ENCODE measurements at places on chromosomes 7 and 10.

DNA sequence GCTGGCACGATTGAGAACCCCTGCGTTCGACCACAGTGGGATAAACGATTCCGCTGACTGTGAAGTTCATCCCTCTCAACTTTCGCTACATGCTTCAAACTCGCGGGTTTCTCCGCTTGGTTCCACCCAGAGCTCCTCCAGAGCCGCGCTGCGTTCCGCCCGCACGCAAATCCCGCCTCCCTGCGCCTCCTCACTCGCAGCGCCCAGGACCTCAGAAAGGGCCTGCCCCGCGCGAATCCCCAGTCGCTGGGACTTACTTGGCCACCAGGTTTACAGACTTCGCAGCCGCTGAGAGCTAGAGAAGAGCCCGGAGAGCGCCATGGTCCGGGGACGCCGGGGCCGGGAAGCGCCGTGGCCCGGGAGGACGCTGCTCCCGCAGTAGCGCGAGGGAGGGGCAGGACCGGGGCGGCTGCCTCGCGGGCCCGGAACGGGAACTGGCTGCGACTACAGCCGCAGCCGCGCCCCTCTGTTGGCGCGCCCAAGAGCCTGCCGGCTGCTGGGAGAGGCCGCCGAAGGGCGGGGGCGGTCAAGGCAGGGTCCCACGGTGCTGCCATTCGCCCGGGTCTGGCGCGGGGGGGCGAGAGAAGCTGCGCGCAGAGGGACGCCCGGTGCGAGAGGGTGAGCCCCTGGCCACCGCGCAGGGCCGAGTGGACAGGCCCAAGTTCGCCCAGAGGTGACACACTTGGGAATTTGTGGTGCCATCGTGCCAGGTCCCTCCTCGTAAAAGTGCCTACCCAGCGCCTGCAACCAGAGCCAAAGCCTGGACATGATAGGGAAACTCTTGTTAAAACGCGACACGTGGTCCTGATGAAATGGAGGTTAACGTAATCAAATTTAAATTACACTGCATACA is at the start of gene NOD1:
Gene NOD1, minus strand, starts transcription at position 436 of the 853 bp plus-strand sequence. CDS start 21,863 bp downstream, outside the sequence.
- peak; percentile 71 for DNase-seq

DNA sequence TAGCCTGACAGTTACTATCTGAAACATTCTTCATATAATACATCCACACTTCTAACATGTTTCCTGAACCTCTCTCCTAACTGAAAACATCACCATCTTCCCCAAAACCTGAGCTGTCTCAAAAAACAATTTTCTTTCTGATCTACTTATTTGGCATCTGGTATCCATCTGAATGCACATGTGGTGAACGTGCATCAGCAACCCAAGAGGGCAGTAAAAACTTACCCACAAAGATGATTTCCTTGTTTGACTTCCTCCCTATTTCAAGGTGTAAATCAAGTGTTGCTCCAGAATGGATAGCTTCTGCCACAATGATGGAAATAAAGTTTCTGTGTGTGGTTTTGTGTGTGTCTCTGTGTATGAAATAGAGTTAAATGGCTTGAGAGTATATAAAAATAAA is 500.4 kb downstream of the MAGI2 start:
- DNase-seq: no peak

DNA sequence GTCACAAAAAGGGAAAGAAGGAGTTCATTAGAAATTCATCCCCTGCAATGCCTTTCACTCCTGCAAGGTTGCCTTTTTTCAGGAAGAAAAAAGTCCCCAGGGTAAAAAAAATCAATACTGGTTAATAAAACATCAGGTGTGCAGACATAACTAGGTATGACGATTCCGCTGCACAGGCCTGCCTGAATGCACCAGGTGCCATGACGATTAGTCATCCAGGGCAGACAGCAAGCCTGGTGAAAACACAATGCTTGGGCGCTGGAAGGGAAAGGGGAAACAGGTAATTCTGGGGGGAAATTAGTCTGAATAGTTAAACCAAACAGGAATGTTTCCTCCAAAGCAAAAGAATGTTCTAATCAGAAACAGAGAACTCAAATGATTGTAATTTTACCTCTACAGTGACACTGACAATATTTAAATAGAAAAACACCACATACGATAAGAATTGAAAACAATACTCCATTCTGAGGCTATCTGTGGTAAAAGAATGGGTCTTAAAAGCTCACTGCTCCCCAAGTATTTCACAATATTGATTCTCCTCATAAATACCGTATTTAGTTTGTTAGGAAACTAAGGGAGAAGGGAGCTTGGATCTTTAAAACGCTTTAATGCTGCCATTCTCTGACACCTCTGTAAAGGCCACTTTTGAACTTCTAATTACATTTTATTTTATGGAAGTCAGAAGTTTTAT is 45.2 kb downstream of the VPS41 start:
- DNase-seq: no peak

GRCh38 chr10:100907175-100907574 is 5.6 kb upstream of the SLF2 start:
- DNase-seq: no peak

- no peak for DNase-seq
Measured at GRCh38 chr7:95394370-95394769, 1.8 kb downstream of the PON3 start.

DNA sequence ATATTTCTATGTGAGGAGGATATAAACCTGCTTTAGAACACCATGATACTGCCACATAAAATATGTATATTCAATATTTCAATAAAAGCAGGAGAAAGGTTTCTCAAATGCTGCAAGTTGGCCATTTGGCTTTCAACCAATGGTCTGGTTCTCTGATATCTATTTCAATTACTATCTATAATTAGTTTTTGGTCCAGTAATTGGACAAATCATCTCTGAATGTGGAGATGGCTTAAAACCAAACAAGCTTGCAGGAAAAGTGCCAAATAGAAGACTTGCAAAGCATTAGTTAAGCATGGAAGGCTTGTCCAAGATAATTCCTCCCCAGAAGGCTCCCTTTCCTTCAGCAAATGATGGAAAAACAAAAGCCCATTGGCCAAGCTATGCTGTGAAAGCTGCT is 140.1 kb downstream of the CPEB3 start:
- no peak for DNase-seq

GRCh38 chr7:124413029-124413428 is 352.6 kb downstream of the GPR37 start:
- no peak for DNase-seq

DNA sequence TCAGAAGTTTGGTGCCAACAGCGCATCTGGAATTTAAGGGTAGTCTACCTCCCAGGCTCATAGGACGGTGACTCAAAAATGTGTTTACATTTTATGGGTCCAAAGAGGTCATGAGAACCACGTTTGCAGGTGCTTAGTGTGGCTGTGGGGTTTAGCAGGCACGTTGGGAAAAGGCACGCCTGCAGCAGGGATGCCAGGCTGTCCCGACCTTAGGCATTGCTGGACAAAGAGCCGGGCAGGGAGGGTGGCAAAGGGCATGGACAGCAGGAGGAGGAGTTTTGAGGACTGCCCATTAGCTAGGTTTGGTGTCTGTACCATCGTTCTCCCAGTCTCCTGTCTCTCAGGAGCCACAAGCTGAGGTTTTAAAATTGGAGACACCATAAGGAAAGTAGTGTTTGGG is 104.4 kb downstream of the TRRAP start:
- no peak for DNase-seq

- DNase-seq: no peak
Measured at GRCh38 chr10:33347211-33347610, 12.7 kb upstream of the NRP1 start.

DNA sequence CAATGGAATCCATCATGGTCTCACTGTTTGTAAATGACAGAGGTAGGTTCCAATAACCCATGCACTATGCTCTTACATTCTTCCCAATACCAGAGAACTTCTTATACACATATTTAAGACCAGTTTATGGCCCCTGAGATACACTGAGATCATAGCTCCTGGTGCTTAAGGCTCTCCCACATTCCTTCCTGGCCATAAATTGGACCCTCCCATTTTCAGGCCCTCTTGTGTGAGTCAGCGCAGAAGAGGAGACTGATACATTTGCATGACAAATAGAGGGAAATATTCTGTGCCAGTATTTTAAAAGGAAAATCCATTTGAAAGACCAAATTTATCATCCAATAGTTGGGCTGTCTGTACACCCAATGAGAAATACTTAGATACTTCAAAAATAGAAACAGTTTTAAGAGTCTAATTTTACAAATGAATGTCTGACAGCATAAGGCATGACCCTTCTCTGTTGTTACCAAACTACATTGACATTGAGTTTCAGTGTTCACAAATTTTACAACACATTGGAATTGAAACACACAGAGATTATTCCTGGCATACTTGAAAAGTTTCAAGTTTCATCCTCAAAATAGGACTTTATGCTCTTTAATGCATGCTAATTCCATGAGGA is 35.3 kb downstream of the SLC16A9 start:
- no peak for DNase-seq

DNA sequence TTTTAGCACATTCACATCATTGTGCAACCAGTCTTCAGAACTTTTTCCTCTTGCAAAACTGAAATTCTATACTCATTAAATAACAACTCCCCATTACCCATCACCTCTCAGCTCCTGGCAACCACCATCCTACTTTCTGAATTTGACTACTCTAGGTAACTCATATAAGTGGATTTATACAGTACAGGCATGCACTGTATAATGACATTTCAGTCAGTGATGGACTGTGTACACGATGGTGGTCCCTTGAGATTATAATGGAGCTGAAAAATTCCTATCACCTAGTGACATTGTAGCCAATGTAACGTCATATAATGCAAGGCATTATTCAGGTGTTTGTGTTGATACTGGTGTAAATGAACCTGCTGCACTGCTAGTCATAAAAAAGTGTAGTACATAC is 60.1 kb downstream of the BTRC start:
- DNase-seq: no peak

GRCh38 chr7:112449353-112449752 is 907 bp upstream of the IFRD1 start:
- peak; percentile 50 for DNase-seq

DNA sequence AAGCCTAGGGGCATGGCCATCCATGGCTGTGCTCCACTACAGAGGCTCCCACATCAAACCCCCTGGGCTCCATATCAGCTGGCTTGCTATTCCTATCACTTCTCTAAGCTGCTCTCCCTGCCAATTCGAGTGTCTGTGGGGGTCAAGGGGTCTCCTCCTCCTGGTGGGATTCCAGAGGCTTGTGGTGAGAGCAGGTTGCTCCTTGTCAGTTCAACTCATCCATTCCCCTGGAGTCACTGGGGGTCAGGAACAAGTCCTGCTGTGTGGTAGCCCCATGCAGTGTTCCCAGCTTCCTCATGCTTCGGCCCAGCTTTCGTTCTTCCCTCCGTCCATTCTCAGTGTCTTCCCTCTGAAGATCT is 86.6 kb upstream of the UNC5B start:
- DNase-seq: no peak

- no peak for DNase-seq
Measured at GRCh38 chr7:99422625-99423024, 13.9 kb downstream of the BUD31 start.

- no peak for DNase-seq
Measured at GRCh38 chr7:115153769-115154477, 232.0 kb downstream of the MDFIC start.

DNA sequence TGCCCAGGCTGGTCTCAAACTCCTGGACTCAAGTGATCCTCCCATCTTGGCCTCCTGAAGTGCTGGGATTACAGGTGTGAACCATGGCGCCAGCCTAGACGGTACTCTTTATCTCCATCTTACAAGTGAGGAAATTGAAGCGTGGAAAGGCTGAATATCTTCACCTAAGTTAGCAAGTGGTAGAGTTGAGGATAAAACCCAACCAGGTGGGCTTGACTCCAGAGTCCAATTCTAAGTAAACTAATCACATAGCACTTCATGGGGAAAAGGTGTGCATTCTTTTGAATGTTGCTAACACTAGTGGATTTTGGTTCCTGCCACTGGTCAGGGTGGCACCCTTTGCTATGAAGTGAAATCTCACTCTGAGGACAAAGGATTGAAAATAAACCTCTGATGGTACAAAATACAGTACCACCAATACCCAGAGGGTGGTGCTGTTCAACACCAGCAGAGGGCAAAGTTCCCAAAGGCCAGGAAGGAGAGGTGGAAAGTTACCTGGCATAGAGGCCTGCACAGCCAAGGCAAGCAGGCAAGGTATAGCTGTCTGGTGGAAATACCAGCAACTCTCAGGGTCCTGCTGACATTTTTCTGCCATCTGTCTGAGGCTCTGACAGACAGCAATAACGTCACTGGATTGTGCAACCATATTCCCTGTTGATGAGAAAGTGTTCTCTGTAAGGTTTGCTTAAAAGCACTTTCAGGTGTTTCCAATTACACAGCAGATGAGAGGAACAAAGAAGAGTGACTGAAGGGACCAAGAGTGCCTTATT is 17.6 kb downstream of the ZDHHC16 start:
- DNase-seq: peak; percentile 10

DNA sequence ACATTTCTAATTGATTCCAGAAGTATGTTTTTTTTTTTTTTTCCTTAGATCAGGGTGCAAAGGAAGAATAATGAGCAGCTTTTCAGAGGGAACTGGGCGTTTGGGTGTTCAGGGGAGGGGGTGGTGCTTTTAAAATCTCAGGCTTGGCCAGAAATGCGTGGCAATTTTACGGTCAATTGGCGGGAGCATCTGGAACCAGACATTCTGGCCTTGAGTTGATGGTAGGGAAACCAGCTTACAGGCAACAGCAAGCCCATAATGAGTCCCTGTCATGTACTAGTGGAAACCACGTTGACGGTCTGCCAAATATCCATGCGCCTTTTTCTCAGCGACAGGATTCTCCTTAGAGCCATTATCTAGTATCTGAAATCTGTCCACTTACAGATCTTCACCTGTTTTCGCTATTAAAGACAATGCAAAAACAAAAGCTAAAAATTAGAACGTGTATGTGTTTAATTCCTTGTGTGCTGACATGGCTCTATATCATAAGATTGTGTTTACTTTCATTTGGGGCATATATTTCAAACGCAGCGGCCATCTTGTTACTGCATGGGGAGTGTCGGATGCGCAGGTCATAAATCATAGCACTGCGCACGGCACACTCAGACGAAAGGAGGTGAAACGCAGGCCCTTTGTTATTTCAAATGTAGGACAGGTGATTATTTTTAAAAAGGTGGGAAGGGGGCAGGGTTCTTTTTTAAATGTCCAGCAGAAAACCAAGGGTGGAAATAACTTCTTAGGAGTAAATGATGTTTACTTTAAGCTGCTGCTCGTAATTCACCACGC is 209.2 kb downstream of the AGMO start:
- no peak for DNase-seq

GRCh38 chr10:6964543-6964942 is 384.5 kb upstream of the PRKCQ start:
- DNase-seq: no peak

DNA sequence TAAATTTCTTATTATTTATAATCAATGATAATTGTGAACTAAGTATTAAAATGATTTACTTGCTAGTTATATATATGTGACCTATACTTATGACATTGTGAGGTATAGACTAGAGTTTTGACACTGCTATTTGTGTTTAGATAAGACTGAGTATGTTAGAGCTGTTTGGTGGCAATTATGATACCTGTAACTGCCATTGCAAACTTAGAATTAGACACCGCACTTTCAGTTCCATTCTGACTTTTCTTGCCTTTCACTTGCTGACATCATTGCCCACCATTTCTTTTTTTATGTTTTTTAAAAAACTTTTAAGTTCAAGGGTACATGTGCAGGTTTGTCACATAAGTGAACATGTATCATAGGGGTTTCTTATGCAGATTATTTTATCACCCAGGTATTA is 214.5 kb downstream of the MBL2 start:
- DNase-seq: no peak

- DNase-seq: no peak
Measured at GRCh38 chr10:13400196-13400965, 52.3 kb upstream of the SEPHS1 start.
